ENCODE measurements at places on chromosomes 1 and 21.

DNA sequence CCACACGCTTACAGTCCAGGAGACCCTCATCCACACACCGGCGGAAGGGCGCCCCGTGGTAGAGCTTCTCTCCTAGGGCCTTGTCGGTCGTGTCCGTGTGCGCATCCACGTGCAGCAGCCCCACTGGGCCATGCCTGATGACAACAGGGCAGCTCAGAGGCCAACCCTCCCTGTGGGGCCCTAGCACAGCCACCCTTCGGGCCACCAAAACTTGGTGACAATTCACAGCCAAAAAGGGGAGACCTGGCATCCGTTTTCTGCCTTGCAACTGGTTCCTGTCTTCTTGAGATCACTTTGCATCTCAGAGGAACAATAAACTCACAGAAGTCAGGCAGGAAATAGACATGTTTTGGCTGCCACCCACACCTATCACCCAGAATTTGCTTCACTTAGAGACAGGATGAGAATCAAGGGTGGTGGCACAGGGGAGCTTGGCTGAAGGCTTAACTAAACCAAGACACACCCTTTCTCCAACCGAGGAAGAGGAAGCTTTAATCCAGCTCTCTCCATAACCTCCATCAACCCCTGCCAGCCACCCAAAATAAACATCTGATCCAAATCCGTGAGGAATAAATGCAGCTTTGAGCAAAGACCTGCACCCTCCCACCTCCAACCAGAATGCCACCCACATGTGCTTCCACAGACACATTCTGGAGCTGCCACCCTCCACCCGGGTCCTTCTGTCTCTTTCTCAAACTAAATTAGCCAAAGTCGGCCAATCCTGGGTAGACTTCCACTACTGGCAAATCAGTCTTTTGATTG is 5.7 kb downstream of the AGMAT start:
- DNase-seq = no peak

- no peak for DNase-seq
Measured at GRCh38 chr21:45943630-45944540, 37.7 kb upstream of the COL6A1 start.

DNA sequence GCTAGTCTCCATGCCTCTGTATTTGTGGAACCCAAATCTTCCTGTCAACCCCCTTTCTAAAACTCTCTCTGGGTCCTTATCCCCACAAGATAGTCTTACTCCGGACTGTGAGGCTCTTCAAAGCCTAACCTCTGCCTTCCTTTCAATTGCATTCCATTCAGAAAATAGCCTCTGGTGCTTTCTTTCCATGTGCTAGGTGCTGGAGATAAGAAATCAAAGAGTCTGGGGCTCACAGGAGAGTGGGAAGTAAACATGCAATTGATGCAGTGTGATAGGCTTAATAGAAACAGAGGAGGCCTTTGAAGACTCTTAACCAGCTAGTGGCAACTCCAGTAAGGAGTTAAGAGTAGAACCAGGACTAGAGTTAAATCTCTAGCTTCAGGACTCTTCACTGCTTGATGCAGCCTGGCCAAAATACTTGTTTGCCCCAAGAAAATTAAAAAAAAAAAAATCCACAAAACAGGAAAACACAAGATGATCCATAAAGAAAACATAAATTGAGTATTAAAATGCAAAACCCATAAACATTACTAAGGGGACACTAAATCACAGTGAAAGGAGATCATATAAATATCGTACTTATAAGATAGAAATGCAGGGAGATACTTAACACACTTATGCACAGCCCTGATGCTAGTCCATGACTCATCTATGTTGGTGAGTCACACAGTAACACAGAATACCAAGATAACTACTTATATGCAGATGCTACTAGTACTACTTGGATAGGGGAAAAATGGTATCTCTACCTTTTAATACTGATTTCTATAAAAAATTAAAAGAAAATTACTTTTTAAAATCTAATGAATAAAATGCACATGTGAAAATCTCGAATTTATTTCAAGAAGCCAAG is 341.5 kb downstream of the KCNH1 start:
- DNase-seq = no peak

- DNase-seq = no peak
Measured at GRCh38 chr1:237041795-237042525, at the start of gene RYR2. Gene RYR2, plus strand, starts transcription at chr1:237042184. Its CDS starts 338 bp downstream, at chr1:237042522.

DNA sequence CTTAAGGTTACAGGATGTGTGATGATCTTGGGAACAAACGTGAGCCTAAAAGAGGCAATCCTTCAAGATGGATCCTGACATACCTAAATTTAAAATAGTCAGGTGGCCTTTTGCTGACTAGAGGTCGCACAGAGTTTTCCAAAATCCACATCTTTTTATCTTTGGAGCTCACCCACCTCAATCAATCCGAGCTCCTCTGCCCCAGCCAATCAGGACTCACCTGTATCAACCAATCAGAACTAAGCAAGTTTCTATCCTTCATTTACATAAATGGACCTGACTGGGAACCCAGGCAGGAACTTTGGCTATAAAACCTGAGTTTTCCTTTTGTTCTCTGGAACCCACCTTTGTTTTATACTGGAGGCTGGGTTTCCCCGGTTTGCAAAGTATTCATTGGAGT is 16.2 kb downstream of the DNAJC11 start:
- DNase-seq = no peak

All from stimulated activated CD8-positive, alpha-beta memory T cell treated with anti-CD3 and anti-CD28 coated beads, Interleukin-15, amount 100 ng/mL, for 1 hour (primary cell).